ENCODE measurements at places on chromosomes 3 and 15.

- DNase-seq, result no peak
Measured at GRCh38 chr3:174639406-174639805, 219.7 kb upstream of the NAALADL2 start.

DNA sequence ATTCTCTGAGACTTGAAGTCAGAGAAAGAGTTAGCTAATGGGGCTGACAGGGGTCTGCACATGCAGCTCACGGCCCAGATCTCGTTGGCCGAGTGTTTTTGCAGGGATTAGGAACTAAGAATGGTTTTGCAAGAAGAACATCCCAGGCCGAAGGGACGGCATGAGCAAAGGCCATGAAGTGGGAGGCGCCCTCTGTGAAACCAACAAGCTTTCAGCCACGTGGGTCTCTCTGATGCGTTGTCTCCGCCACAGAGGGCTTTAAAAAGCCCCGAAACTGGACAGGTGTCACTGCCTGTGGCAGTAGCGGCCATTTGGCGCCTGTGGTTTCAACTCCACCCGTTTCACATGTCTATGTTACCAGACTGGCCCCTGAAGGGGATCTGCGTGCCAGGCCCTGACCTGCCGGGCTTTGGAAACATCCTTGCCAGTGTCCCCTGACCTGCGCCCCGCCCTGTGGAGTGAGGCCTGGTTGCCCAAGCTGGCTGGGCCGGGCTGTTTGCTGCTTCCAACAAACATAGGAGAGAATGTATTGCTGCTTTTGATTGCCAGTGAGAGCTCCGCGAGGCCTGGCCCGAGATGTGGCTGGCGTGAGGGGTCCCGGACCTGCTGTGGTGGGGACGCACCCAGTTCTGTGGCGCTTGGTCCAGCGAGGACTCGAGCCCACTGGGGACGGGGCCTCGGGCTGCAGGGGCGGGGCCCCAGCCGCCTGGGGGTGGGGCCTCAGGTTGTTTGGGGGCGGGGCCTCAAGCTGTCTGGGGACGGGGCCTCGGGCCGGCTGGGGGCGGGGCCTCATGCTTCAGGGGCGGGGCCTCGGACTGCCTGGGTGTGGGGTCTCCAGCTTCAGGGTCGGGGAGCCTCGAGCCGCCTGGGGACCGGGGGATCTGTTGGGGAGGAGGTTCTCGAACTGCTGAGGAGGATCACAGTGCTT is 30.4 kb downstream of the GOLGA6L2 start:
- no peak for DNase-seq

DNA sequence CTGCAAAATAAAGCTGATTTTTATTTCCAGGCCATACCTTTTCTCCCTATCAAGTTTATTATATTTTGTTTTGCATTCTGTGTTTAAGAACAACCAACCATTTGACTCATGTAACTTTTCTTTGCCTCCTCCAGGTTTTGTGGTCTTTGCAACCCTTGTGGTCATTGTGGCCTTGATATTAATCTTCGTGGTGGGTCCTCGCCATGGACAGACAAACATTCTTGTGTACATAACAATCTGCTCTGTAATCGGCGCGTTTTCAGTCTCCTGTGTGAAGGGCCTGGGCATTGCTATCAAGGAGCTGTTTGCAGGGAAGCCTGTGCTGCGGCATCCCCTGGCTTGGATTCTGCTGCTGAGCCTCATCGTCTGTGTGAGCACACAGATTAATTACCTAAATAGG is 27.6 kb downstream of the NIPA2 start:
- DNase-seq, result no peak

DNA sequence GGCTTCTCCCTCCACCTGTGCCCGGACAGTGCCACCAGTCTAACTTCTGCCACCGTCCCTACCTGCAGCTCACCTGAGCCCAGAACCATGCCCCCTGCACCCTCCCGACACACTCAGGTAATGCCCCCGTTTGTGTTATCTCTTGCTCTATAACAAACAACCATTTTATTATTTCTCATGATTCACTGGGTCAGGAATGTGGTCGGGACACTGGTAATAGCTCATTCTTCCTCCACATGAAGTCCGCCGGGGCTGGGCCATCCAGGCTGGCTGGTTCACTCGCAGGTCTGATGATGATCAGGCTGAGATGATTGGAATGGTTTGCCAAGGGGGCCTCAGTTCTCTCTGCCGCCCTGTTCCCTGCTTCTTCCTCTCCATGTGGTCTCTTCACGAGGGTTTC is 20.3 kb upstream of the NR2E3 start:
- no peak for DNase-seq

GRCh38 chr3:57091521-57092273 is 31.2 kb downstream of the SPATA12 start:
- no peak for DNase-seq

DNA sequence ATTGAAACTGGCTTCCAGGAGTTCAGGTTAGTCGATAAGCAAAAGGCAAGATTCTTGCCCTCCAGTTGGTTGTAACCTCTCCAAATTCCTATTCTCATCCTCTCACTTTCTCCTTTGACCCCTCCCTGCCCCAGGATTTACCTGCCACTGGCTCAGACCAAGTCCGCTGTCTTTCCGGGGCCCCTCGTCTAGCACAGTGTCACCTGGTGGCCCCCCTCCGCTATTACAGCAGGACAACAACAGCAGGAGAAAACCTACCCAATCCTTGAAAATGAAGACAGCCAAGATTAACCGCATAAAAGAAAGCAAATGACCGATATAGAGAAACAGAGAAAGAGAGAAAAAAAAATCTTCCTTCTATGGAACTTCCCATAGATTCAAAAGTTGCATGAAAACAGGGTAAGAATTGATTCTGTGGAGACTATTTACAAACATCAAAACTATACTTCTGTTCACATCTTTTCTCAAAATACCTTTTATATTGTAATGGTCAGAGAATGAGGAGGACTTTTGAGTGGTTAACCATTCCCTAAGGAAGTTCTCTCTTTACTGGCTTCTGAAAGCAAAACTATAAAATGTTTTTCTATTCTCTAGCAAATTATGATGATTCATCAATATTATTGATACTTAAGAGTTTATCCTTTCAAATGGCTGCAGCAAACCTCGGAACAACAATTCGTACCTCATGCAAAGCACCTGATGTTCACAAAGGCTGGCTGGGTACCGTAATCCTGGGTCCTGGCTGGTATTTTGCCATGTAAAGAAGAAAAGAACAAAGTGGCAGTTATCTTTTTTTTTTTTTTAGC is 10.0 kb upstream of the ST8SIA2 start:
- DNase-seq, result no peak

DNA sequence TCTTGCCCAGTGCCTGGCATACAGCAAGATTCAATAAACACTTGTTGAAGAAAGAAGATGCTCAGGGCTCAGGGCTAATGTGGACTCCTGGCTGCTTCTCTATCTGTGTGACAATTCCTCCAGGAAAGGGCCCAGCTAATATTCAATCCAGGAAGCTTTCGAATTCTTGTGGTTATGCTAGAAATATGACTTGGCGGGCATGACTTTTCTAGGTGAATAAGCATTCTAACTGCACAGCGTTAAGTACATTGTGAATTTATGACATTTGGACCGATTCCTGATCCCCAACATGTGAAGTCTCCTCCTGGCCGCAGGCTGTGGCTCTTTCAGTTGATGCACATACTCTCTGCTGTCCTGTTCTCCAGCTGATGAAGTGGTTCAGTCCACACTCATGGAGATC is 117.0 kb downstream of the IMPG2 start:
- DNase-seq, result no peak

- no peak for DNase-seq
Measured at GRCh38 chr3:55859305-55859704, 372.2 kb upstream of the WNT5A start.

DNA sequence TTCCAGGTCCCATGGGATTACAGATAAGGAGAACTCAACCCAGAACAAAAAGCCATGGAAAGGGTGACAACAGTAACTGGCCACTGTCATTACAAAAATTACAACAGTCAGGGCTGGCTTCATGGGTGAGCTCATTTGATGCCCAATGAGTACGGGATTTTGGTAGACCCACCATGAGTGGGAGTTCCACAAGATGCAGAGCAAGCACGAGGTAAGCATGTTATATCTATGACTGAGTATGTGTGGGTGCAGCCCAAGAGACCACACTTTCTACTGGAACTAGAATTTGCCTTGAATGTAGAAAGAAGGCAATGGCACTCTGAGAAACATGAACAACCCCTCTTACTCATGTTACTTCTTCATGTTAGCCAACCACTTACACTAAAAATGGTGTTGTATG is 83.3 kb downstream of the IGF2BP2 start:
- no peak for DNase-seq

DNA sequence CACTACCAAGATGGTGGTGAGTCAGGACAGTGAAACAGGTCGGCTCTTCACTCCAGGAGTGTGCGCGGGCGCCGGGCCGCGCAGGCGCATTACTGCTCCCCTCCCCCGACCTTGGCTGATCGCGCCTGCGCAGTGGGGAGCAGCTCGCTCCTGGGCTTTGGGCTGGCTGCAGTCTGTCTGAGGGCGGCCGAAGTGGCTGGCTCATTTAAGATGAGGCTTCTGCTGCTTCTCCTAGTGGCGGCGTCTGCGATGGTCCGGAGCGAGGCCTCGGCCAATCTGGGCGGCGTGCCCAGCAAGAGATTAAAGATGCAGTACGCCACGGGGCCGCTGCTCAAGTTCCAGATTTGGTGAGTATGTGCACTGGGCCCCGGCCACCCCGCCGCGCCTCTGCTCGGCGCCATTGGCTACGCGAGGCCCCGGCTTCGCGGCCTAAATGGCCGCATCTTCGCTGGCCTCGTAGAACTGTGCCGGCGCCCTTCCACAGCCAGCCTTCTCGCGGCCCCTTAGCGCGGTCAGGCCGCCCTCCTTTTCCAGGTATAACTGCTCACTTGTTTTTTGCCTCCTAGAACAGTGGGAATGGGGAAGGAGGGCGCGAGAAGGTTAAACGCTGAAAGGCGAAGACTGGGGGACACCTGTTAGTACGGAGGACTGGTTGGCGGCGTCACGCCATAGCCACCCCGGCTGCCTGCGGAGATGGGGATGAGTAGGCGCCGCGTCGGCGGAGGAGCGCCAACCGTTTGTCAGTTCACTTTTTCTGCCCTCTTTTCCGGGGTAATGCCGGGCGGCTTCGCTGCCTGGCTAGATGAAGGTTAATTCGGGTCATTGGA is at the start of gene SELENOT:
SELENOT (plus strand) TSS at position 169 of the 827 bp plus-strand sequence; CDS start at position 211, 42 bp downstream.
- peak; percentile 92 for DNase-seq

DNA sequence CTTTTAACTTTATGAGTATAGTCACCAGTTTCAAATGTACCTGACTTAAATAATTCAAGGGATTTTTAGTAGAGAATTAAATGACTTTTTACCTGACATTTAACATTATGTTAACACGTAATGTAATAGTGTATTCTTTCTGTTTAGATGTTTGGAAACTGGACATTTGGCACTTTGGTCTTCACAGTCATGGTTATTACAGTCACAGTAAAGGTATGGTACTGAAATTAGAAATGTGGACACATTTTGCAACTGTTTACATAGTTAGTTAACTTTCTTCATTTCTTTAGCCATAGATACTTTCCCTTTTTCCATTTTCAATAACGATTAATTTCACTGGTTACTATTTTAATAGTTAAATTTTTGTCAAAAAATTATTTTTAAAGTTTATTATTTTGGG is 83.8 kb downstream of the DCUN1D1 start:
- DNase-seq, result no peak

- no peak for DNase-seq
Measured at GRCh38 chr15:85306946-85307686, 73.3 kb upstream of the AKAP13 start.

- no peak for DNase-seq
Measured at GRCh38 chr3:117407317-117407716, 697.7 kb downstream of the TUSC7 start.

DNA sequence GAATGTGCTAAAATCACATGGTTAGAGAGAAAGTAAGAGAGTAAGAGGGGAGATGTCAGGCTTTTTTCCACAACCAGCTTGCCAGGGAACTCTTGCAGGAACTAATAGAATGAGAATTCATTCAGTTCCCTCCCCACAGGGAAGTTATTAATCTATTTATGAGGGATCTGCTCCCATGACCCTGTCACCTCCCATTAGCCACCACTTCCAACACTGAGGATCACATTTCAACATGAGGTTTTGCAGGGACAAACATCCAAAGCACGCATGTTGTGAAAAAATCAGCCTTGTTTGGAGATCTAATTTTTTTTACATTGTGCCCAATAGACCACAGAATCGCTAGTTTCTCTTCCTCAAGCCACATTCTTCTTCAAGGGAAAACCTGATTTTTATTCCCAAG is 904.0 kb downstream of the TBL1XR1 start:
- DNase-seq, result peak; percentile 9

- DNase-seq, result peak; percentile 18
Measured at GRCh38 chr3:30035935-30036567, 570.4 kb upstream of the TGFBR2 start.

GRCh38 chr3:51063053-51063452 is 322.0 kb upstream of the MANF start:
- DNase-seq, result peak; percentile 1

DNA sequence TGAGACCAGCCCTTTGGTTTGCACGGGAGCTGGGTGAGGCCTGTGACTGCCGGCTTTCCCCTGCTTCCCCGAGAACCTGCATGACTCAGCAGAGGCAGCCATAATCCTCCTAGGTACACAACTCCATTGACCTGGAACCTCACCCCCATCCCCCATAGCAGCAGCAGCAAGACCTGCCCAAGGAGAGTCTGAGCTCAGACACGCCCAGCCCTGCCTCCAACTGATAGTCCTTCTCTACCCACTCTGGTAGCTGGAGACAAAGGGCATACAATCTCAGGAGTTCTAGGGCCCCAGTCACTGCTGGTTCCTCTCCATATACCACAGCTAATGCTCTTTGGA is 141.0 kb upstream of the ARHGEF26 start:
- DNase-seq, result no peak

DNA sequence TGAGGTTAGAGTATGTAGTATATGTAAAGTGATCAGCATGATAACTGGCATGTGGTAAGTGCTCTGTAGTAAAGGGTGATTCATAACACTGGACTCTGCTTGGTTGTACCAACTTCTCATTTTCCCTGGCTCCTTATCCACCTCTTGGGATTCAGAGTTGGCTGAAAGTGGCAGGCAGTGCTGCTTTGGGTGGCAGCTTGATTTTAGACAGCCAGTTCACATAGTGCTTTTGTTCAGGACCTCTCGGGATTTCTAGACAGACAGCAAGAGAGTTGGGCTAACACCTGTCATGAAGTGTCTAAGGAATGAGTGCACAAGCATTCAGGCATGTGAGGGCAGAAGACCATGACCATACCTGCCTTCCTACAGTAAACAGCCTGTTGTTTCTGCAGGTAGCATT is 69.0 kb downstream of the RBM6 start:
- peak; percentile 30 for DNase-seq

DNA sequence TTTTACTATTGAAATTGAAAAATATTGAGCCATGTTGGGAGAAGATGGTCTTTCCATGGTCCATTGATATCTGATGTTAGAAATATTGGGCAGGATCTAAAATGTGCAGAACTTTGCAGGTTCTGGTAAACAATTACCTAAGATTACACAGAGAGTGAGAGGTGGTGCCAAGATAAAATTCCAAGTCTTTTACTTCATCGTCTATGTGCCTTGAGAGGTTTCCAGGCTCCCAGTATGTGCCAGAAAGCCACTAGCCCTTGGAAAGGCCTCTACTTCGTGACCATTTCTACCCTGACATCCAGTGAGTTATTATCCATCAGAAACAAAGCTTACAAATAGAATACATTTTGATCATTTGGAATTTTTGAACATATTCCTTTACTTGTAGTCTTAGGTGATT is 27.6 kb downstream of the CD200 start:
- DNase-seq, result no peak
